OCI-LY7 (cell line): ENCODE measurements at places on chromosomes 3 and 15. TPM values are rescaled to one million over a fixed set of nuclear protein-coding genes. Genes with fewer than 3 reads are reported as not detected.

- DNase-seq = no peak
Observed at GRCh38 chr3:27900316-27900715, 178.2 kb upstream of the EOMES start.

GRCh38 chr15:48366584-48367312 is 35.5 kb downstream of the DUT start:
- no peak for DNase-seq

GRCh38 chr3:28290863-28291300 is 49.5 kb downstream of the CMC1 start:
- no peak for DNase-seq

DNA sequence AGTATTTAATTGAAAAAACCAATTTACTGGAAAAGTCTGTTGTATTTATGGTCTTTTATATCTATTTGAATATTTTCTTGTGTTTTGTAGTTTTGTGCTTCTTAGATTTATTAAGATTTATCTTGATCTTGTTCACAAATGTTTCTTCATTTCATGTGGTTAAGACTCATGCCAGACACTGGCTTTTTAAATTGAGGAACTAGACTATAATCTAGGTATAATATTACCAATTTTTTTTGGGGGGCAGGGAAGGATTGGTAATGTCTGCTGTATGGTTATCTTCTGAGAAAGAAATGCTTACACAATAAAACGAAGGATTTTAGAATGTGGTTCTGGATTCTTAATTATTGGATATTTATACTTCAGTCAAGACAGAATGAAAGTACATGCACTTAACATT is 24.9 kb downstream of the AP4E1 start:
- no peak for DNase-seq

GRCh38 chr15:65411465-65412071 is 11.2 kb downstream of the IGDCC4 start:
- no peak for DNase-seq

The PDE12 gene
- 25.6 and 29.7 TPM in 2 replicates for total RNA-seq

The C3orf22 gene
- not detected in 2 replicates for total RNA-seq

The SHC4 gene
- total RNA-seq = 0.33 and 1.3 TPM in 2 replicates

The ADCY5 gene
- 0.63 TPM in 1 of 2 replicates, not detected in the other for total RNA-seq
